Naive thymus-derived CD8-positive, alpha-beta T cell (primary cell): ENCODE measurements at places on chromosomes 3 and 15. TPM values are rescaled to one million over a fixed set of nuclear protein-coding genes. Genes with fewer than 3 reads are reported as not detected.
A peak's percentile ranks its signal among the peaks of the same experiment; 100 is the strongest.

- H3K27ac ChIP-seq: no peak overlapping the region
- no peaks in the 10 kb centered on the region for H3K36me3 ChIP-seq
- DNase-seq: no peak
- no peak overlapping the region for H3K4me3 ChIP-seq
These were observed 1042.3 kb downstream of the DIPK2A start for GRCh38 chr3:145013931-145014330.

DNA sequence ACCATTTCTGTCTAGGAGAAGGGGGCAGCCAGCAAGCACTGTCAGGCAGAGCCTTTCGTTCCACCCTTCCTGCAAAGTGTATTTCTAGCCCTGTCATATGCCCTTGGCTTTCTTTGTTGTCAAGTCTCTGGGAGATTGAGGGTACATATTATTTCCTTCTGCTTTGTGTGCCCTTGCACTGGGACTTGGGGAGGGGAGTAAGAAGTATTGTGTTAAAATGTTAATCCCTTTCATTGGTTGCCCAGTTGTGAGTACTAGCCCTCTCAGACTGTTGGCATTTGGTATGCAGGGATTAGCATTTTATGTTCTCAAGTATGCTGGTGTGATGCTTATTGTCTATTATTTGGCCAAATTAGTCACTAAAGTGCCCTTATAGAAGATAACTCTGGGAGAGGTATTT lies 63.9 kb downstream of the RBM6 start:
- peaks cover 5% of the 10 kb centered on the region for H3K4me1 ChIP-seq
- H3K4me3 ChIP-seq: no peak overlapping the region
- DNase-seq: no peak
- H3K27me3 ChIP-seq: no peaks in the 10 kb centered on the region
- no peak overlapping the region for H3K27ac ChIP-seq
- H3K36me3 ChIP-seq: peaks cover 75% of the 10 kb centered on the region

DNA sequence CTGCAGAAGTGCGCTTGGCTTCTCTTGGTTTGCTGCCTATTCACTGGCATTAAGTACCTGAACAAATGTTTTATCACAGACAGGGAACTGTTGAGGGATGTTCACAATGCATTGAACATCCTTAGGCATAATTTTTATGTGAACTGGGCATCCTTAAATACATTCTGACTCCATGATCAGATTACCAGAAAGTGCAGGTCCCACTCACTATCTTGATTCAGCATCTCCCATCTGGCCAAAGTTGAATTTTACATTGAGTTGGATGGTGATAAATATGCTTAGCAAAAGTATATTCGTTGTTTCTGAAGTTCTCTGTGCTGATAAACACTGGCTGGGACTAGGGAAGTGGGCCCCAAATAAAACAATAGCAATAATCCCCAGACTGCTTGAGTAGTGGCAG lies 108.5 kb downstream of the RBMS3 start:
- no peak overlapping the region for H3K4me3 ChIP-seq
- no peak overlapping the region for H3K27ac ChIP-seq
- H3K27me3 ChIP-seq: no peaks in the 10 kb centered on the region
- no peak for DNase-seq
- H3K4me1 ChIP-seq: no peaks in the 10 kb centered on the region

GRCh38 chr15:40055576-40056293 lies 16.8 kb upstream of the SRP14 start:
- peak overlapping the region; percentile 25 for H3K27ac ChIP-seq
- peaks cover 67% of the 10 kb centered on the region for H3K4me1 ChIP-seq
- H3K36me3 ChIP-seq: peaks cover 2% of the 10 kb centered on the region

DNA sequence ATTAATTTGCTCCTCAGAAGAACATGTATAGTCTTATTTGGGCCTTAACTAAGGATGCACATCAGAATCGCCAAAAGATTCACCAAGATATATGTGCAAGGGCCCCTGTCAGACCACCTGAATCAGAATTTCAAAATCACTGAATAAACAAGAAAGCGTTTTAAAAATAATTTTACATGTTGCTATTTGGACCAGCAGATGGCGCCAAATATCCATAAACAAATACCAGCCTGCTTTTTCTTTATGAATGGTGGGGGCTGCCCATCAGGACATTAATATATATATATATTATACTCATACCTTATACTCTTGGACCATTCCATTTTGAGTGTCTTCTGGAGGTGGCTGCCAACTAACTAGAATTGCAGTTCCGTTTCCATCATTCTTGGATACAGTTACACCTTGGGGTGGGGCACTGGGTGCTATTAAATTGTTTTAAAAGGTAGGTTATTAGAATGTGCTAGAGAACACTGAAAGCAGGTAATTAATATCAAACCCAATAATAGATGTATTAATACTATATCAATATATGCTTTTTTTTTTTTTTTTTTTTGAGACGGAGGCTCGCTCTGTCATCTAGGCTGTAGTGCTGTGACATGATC lies 1108.3 kb downstream of the ROBO1 start:
- H3K4me3 ChIP-seq: no peak overlapping the region
- H3K4me1 ChIP-seq: no peaks in the 10 kb centered on the region
- no peaks in the 10 kb centered on the region for H3K27me3 ChIP-seq
- H3K27ac ChIP-seq: no peak overlapping the region

DNA sequence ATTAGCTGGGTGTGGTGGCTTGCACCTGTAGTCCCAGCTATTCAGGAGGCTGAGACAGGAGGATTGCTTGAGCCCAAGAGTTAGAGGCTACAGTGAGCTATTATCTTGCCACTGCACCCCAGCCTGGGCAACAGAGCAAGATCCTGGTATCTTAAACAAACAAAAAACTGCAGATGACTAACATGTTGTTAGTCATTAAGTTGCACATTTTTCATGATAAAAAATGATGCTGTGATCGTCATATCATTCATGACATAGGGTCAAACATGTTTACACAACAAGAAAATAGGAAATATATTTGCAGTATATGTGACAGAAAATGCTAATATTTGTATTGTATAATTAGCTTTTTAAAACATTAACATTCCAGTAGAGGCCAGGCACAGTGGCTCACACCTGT lies 20.2 kb upstream of the DAPK2 start:
- H3K27ac ChIP-seq: no peak overlapping the region
- H3K4me1 ChIP-seq: peaks cover 9% of the 10 kb centered on the region
- H3K4me3 ChIP-seq: no peak overlapping the region
- DNase-seq: no peak

DNA sequence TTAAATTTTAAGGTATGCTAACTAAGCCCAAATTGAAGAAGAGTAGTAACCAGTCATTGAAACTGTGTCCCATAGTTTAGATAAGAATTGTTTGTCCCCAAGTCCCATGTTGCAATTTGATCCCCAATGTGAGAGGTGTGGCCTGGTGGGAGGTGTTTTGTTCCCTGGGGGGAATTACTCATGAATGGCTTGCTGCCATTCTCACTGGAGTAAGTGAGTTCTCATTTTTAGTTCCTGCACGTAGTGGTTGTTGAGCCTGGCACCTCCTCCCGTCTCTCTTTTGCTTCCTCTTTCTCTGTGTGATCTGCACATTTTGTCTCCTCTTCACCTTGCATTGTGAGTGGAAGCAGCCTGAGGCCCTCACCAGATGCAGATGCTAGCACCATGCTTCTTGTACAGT lies 1271.0 kb downstream of the NSUN3 start:
- DNase-seq: no peak
- H3K27me3 ChIP-seq: no peaks in the 10 kb centered on the region
- no peaks in the 10 kb centered on the region for H3K4me1 ChIP-seq
- no peak overlapping the region for H3K27ac ChIP-seq
- no peaks in the 10 kb centered on the region for H3K36me3 ChIP-seq
- H3K4me3 ChIP-seq: no peak overlapping the region

DNA sequence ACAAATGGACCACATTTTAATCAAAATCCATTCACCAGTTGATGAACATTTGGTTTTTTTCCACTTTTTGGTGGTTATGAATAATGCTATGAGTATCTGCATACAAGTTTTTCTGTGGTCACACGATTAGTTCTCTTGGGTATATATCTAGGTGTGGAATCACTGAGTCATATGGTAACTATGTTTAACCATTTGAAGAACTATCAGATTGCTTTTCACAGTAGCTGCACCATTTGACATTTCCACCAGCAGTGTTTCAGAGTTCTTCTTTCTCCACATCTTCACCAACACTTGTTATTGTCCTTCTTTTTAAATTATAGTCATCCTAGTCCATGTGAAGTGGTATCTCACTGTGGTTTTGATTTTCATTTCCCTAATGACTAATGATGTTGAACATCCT lies 33.3 kb upstream of the ATG7 start:
- H3K4me3 ChIP-seq: no peak overlapping the region
- H3K4me1 ChIP-seq: no peaks in the 10 kb centered on the region
- no peak overlapping the region for H3K27ac ChIP-seq
- H3K36me3 ChIP-seq: no peaks in the 10 kb centered on the region

DNA sequence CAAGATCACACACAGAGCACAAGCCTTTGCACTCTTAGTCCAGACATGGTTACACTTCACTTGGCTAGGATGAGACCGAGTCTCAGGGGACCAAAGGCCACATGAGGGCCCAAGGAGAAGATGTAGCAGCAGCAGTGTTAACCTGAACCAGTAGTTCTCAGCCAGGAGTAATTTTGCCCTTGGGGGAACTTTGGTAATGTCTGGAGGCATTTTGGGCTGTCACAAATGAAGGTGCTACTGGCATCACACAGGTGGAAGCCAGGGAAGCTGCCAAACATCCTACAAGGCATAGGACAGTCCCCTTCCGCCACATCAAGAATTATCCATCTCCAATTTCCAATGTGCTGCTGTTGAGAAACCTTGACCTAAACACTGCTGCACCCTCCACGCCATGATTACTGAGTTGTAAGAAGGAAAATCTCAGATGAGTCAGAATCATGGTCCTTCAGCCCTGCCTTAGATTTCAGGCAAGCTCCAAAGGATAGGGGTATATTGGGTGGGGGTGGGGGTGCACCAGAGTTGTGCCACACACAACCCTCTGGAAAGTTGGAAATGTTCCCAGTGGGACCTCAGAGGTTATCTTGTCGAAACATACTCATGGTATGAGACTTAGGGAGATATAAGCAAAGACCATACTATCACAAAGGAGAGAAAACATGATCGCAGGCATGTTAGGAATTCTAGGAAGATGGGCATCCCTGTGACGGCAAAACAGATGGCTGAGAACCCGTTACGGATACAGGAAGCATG lies 36.2 kb downstream of the SEMA5B start:
- no peak overlapping the region for H3K27ac ChIP-seq
- peaks cover 20% of the 10 kb centered on the region for H3K27me3 ChIP-seq
- H3K4me3 ChIP-seq: no peak overlapping the region
- no peak for DNase-seq
- H3K4me1 ChIP-seq: no peaks in the 10 kb centered on the region
- no peaks in the 10 kb centered on the region for H3K36me3 ChIP-seq

- no peak overlapping the region for H3K4me3 ChIP-seq
- peaks cover 2% of the 10 kb centered on the region for H3K36me3 ChIP-seq
- H3K27me3 ChIP-seq: no peaks in the 10 kb centered on the region
- H3K27ac ChIP-seq: no peak overlapping the region
- no peak for DNase-seq
These were observed 9.9 kb upstream of the GRM2 start for GRCh38 chr3:51696954-51697353.

GRCh38 chr15:46394463-46394862 lies 759.6 kb downstream of the SQOR start:
- no peak overlapping the region for H3K4me3 ChIP-seq
- no peak overlapping the region for H3K27ac ChIP-seq
- peaks cover 11% of the 10 kb centered on the region for H3K27me3 ChIP-seq
- H3K4me1 ChIP-seq: no peaks in the 10 kb centered on the region

- DNase-seq: no peak
- H3K27ac ChIP-seq: no peak overlapping the region
- no peaks in the 10 kb centered on the region for H3K27me3 ChIP-seq
- no peaks in the 10 kb centered on the region for H3K36me3 ChIP-seq
These were observed 242.0 kb downstream of the TUSC7 start for GRCh38 chr3:116951610-116952009.

DNA sequence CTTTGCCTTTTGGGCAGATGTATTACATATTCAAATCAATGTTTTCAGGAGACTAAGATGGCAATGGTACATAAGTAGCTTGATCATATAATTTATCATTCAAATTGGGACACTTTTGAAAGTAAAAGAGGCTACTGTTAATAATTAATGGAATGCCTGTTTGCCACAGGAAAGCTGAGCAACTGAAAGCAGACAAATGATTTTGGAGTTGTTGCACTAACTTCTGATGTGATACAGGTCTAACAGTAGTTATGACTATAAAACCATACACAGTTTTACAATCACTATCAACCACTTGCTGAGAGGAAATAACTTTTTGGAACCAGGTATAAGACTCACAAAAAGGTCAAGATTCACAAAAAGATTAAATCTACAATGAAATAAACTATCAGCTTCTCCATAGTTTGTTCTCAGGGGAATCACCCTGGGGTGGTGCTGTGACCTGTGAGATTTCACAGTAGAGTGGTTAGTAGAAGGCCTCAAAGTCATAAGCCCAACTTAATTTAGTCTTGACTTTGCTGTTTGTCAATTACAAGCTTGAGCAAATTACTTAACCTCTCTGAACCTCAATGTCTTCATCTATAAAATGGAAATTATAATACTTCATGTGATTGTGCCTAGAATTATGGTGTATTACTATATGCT lies 42.7 kb downstream of the HHLA2 start:
- no peaks in the 10 kb centered on the region for H3K4me1 ChIP-seq
- no peaks in the 10 kb centered on the region for H3K27me3 ChIP-seq
- no peak overlapping the region for H3K4me3 ChIP-seq
- DNase-seq: no peak
- H3K36me3 ChIP-seq: no peaks in the 10 kb centered on the region
- H3K27ac ChIP-seq: no peak overlapping the region

- peaks cover 14% of the 10 kb centered on the region for H3K4me1 ChIP-seq
- H3K4me3 ChIP-seq: peak overlapping the region; percentile 87
- H3K27me3 ChIP-seq: peaks cover 64% of the 10 kb centered on the region
- peak; percentile 4 for DNase-seq
These were observed 68.4 kb downstream of the HES1 start for GRCh38 chr3:194204042-194204987.

- H3K27me3 ChIP-seq: no peaks in the 10 kb centered on the region
- no peak overlapping the region for H3K27ac ChIP-seq
- H3K4me3 ChIP-seq: no peak overlapping the region
- no peaks in the 10 kb centered on the region for H3K36me3 ChIP-seq
- DNase-seq: no peak
These were observed 139.1 kb upstream of the TPM1 start for GRCh38 chr15:62903437-62903836.

- H3K27me3 ChIP-seq: peaks cover 8% of the 10 kb centered on the region
- H3K36me3 ChIP-seq: peaks cover 4% of the 10 kb centered on the region
- no peak overlapping the region for H3K4me3 ChIP-seq
- no peak for DNase-seq
- H3K4me1 ChIP-seq: no peaks in the 10 kb centered on the region
These were observed 214.2 kb downstream of the IL20RB start for GRCh38 chr3:137171834-137172603.

DNA sequence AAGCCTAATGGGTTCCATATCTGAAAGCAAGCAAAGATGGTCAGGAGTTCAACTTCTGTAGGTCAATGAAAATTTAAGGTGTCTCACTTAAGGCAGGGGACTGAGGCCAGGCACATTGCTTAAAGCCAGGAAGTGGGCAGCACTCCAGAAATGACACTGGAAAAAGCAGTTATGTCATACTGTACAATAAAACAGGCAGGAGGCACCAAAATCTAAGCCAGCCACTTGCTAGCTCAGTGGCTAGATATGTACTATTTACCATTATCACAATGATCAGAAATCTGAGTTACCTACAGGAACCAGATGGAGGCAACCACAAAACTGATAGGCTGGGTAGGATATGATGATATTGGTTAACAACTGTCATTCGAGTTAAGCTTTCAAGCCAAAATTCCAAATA lies 57.3 kb downstream of the FRMD5 start:
- DNase-seq: no peak
- no peaks in the 10 kb centered on the region for H3K4me1 ChIP-seq
- H3K27me3 ChIP-seq: peaks cover 3% of the 10 kb centered on the region
- H3K36me3 ChIP-seq: no peaks in the 10 kb centered on the region

The RLBP1 gene
- polyA plus RNA-seq: not detected

The MYLK gene
- 0.02 TPM for polyA plus RNA-seq

The C3orf49 gene
- polyA plus RNA-seq: not detected

The TRPM1 gene
- not detected for polyA plus RNA-seq
